ENCODE measurements at places on chromosomes 1 and 21. TPM values are rescaled to one million over a fixed set of nuclear protein-coding genes. Genes with fewer than 3 reads are reported as not detected.

Gene TCEA3
- 19.6 TPM for total RNA-seq

Gene KIF26B
- total RNA-seq: 25.8 TPM

Gene ARHGEF16
- under 0.01 TPM for total RNA-seq

Gene XKR8
- 3.3 TPM for total RNA-seq

Gene CREB3L4
- 6.4 TPM for total RNA-seq

Gene RGS1
- not detected for total RNA-seq

Gene TEX38
- not detected for total RNA-seq

Gene KDF1
- not detected for total RNA-seq
